ENCODE measurements at places on chromosomes 13 and 19.

- DNase-seq: no peak
Observed at GRCh38 chr19:10474962-10475451, 28.1 kb downstream of the KEAP1 start.

- no peak for DNase-seq
Observed at GRCh38 chr19:1572795-1573194, 4.7 kb upstream of the MEX3D start.

- no peak for DNase-seq
Observed at GRCh38 chr13:46401432-46401831, 14.4 kb upstream of the RUBCNL start.

- DNase-seq: no peak
Observed at GRCh38 chr19:19600793-19601330, 17.6 kb downstream of the PBX4 start.

DNA sequence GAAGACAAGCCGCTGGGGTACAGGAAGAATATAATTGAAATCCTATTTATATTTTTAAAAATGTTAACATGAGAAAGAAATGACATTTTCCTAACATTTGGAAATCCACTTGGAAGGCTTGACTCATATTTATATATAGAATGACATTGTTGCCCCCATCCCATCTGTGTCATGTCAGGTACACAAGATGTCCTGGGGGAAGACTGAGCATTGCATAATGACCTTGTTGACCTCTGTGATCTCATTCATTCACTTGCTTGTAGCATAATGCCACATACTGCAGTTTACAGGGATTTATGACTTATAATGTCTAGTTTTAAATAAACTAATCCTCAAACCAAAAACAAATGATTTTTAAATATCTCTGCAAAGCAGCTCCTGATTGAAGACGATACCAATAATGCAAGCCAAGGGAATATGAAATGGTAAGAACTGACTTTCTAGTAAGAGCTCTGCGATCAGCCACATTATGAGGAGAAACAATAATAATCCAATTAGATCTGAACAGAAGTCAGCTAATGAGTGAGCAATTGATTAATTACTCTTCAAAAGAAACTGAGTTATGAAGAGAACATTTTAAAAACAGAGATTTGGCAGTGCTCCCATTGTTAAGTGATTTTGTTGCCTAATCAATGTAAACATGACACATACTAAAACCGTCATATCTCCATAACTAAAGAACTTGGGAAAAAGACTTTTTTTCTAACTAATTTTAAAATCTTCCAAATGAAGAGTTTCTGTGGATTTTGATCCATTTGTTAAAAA is 21.2 kb upstream of the VWA8 start:
- DNase-seq: no peak

DNA sequence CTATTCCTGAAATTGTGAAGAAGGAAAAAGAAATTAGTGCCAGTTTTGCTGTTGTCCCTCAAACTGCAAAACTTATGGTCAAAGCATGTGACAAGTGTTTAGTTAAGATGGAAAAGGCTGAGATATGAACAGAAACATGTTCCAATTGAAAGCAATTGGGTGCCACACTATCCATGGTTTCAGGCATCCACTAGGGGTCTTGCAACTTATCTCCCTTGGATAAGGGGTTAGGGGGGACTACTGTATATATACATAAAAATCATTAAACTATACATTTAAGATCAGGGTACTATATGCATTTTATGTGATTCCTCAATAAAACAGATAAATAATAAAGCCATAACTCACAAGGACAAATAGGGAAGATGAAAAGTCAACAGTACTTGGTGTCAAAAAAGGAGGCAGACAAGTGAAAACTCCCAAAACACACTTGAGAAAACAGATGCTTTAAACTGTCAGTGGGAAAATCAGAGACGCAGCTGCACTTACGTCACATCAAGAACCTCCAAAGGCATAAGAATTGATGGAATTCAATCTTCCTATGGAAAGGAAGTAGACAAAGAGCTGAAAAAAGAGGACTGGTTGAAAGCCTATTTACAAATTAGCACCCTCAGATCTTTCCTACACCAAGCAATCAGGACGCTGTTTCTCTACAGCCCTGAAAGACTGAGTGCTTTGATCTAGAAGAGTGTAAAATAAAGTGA is 8.1 kb downstream of the SPART start:
- no peak for DNase-seq

DNA sequence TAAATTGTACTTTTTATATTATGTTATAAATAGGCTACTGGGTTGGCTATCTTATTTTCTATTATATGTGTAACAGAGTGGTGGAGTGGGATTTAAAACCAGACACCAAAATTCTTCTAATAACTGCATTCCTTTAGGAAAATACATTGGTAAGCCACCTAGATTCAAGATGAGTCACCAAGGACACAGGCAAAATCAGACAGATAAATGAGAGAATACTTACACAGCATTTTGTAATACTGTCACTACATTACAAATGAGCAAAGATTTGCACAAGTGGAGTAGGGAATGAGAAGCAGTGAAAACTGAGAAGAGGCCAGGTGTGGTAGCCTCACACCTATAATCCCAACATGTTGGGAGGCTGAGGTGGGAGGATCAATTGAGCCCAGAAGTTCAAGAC is 6.2 kb upstream of the SPART start:
- DNase-seq: no peak

GRCh38 chr19:18613589-18614234 is 1.0 kb downstream of the TMEM59L start:
- DNase-seq: no peak

- DNase-seq: no peak
Observed at GRCh38 chr13:33918199-33918932, 100.4 kb downstream of the RFC3 start.

DNA sequence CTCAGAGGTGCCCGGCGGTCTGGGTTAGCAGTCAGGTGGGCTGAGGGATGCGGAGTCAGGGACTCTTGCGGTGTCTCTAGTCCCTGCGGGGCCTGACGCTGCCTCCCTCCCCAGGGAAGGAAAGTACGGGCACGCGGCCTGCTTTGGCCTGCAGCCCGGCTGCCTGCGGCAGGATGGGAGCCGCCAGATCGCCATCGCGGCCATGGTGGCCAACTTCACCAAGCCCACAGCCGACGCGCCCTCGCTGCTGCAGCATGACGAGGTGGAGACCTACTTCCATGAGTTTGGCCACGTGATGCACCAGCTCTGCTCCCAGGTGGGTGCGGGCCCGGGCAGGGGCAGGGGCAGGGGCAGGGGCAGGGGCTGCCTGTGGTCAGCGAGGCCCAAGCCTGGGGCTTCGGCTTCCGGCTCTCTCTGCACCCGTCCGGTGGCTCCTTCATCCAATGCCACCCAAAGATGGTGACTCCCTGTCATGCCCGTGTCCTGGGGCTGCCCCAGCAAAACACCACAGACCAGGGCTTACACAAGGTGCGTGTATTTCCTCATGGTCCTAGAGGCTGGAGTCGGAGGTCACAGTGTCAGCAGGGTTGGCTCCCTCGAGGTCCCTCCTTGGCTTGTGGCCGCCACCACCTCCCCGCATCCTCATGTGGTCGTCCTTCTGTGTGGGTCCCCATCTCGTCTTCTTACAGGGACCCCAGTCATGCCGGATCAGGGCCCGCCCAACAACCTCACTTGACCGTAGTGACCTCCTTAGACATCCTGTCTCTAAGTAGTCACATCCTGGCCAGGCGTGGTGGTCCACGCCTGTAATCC is 11.3 kb upstream of the ZNF554 start:
- DNase-seq: no peak

DNA sequence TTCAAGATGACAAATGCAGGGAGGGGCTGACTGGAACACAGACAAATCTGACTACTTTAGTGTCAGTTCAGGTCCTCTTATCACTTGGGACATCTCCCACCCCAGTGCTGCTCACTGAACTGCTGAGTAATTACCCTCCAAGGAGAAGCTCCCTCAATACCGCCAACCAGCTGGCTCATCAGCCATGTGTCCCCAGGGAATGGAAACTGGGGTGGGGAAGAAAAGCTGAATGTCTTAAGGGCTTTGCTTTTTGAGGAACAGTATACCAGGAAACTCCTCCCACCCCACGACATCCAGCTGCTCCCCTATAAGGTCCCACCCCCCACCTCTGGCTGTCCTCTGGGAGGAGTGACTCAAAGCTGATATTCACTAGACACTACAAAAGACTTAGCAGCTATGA is 2.0 kb downstream of the ZNF823 start:
- DNase-seq: no peak

DNA sequence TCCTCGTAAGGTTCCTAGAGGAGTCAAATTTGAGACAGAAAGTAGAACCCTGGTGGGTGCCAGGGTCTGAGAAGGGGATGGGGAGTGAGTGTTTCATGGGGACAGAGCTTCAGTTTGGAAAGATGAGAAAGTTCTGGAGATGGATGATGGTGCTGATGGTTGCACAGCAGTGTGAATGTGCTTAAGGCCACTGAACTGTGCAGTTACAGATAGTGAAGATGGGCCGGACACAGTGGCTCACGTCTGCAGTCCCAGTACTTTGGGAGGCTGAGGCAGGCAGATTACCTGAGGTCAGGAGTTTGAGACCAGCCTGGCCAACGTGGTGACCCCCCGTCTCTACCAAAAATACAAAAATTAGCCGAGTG is 917 bp downstream of the SPC24 start:
- no peak for DNase-seq

GRCh38 chr13:96033220-96034015 is 19.8 kb downstream of the UGGT2 start:
- no peak for DNase-seq

- DNase-seq: no peak
Observed at GRCh38 chr13:28583651-28584091, 75.3 kb upstream of the POMP start.

DNA sequence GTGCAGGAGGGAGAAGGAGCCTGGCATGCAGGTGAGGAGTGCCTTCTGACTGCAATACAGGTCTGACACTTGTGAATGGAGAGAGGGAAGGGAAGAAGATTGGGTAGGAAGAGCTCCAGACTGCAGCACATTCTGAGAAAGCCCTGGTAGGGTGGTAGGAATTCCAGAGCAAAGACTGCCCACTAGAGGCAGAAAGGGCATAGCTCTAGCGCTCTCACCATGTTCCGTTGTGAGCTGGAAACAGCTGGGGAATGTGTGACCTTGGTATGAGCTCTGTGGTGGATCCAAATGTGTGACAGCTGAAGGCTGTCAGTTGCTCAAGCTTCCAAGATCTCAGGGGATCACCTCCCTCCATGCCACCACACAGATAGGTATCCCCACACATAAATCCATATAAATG is 2.9 kb upstream of the MTUS2 start:
- DNase-seq: no peak

DNA sequence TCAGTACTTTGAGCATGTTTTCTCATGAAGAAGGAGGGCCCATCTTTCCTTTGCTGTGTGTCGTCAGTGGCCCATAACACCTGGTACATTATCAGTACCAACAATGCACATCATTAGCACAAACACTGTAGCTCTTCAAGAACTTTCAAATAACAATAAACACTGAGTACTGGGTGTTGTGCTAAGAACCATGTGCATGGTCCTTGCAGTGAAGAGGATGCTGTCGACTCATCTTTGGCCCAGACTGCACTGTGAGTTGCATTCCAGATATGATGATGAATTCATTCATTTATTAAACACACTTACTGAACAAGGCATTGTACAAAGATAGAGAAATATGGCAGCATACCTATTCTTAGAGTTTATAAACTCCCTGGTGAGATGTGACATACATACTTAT is 55.8 kb downstream of the FLT3 start:
- no peak for DNase-seq

DNA sequence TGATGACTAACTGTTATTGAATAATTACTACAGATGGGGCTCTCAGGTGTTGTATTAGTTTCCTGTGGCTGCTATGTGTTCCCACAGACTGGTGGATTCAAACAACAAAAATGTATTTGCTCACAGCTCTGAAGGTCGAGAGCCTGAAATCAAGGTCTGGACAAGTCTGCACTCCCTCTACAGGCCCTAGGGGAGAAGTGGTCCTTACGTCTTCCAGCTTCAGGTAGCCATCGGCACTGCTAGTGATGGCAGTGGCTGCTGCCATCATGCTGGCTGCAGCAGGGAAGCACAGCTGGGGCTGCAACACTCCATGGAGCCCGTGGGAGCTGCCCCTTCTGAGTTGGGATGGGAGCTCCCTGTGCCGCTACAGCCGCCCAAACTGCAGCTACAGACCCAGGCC is 1.9 kb downstream of the TEX26 start:
- DNase-seq: no peak

- DNase-seq: no peak
Observed at GRCh38 chr13:113411216-113412023, 41.9 kb downstream of the ADPRHL1 start.

DNA sequence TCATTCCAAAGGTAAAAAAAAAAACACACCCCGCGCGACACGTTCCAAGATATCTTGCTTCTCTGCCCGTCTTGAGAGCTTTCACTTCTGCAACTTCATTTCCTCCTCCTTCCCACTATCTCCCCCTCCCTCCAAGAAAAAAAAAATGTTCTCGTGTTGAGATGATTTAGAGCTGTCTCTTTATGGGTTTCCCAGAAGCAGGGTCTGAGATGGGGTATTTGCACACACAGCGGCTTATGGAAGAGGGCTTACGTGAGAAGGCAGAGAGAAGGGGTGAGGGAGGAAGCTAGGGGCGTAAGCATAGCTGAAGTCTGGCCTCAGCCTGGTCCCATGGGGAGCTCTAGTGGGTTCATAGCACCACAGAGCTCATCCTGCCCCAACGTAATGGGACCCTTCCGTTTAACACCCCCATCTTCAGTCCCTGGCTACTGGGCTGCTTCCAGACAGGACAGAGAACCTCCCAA is 31.3 kb upstream of the USE1 start:
- DNase-seq: no peak

GRCh38 chr19:32357720-32358119 is 12.3 kb downstream of the ZNF507 start:
- no peak for DNase-seq

- DNase-seq: no peak
Observed at GRCh38 chr19:1230783-1231489, 6.9 kb downstream of the CBARP start.

- no peak for DNase-seq
Observed at GRCh38 chr19:48398375-48399235, 5.1 kb downstream of the GRIN2D start.

- no peak for DNase-seq
Observed at GRCh38 chr13:25981060-25981459, 70.8 kb downstream of the SHISA2 start.

- DNase-seq: no peak
Observed at GRCh38 chr19:19606021-19606420, 12.5 kb downstream of the PBX4 start.

- DNase-seq: no peak
Observed at GRCh38 chr19:44660081-44660480, 11.2 kb upstream of the CEACAM19 start.

DNA sequence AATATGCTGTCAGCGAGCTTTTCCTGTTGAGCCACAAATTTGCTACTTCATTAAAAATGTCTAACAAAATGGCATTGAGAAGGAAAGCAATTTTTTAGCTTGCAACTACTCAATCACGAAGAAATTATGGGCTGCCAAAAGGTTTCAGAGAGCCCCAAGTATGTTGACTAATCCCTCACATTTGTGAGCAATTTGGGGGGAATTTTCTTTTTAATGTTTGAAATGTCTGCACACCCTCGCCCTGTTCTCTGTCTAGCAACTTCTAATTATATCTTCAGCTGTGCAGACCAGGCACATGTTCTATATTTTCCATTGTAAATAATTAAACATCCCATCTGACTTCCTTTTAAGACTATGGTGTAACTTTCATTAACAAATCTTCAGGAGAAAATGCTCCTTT is 192.9 kb downstream of the DCT start:
- no peak for DNase-seq

GRCh38 chr19:41994521-41994971 is 516 bp upstream of the ATP1A3 start:
- DNase-seq: no peak

Data from cortex of kidney (tissue), 1 donor.